Stimulated activated CD4-positive, alpha-beta T cell treated with anti-CD3 and anti-CD28 coated beads, Interleukin-12 subunit alpha, Interleukin-12 subunit beta, amount 100 ng/mL, for 24 hours (primary cell): ENCODE measurements at places on chromosomes 12 and 14.

GRCh38 chr12:54026640-54027441, 1.4 kb upstream of the HOXC6 start:
- no peak for DNase-seq

DNA sequence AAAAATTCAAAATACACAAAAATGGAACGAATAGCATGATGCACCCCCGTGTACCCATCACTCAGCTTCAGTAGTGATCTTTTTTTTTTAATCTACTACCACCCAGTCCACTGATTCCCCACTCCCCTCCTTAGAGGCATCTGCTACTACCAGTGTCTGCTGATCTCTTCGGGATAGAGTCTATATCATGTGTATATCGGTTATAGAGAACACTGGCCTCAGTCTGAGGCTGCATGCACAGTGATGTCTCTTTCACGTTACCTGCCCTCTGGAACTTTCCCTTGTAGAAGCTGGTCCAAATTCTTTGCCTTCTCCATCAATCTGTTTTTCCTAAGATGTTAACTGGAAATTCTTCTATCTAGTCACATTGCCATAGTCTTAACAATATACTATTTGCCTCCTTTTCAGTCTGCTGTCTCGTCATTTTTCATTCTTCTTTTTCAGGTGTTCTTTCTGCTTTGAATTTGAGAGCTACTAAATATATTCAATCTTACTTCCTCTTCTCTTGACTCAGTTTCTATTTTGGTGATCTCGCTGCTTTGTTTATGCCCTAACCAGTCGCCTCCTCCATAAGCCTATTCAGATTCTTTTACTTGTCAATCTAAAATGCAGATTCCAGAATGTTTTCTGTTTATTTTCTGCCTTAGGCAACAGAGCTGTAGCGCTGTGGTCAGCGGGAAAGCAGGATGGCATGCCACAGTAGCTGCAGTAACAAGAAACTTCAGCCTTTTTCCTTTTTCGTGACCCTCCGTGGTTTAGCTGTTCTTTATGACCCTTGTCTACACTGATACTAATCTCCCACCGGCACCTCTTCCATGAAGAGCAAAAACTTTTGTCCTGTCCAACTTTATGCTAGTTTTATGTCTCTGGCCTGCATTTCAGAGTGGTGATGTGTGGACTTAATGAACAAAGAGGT, 67.0 kb downstream of the FBXW8 start:
- DNase-seq = no peak

GRCh38 chr14:91286530-91286937, 42.0 kb upstream of the GPR68 start:
- peak; percentile 55 for DNase-seq

GRCh38 chr12:95623554-95624170, 72.4 kb upstream of the USP44 start:
- no peak for DNase-seq

DNA sequence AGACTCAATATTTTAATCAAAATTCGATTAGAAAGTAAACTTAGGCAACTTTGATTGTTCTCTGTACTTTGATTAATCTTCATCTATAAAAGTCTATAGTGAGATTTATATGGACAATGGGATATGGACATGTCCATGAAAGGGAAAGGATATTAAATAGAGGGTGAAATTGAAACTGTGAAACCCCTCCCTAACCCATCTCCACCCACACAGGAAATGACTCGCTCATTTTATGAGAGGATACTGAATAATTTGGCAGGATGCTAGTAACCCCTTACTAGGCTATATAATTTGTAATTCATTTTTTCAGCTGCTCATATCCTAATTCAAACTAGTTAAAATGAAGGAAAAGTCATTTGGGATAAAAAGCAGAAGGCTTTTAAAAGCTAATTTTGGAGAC, 328.0 kb upstream of the ATP2B1 start:
- no peak for DNase-seq

- no peak for DNase-seq
Measured at GRCh38 chr12:38258411-38258810, 58.2 kb upstream of the ALG10B start.

- DNase-seq = no peak
Measured at GRCh38 chr14:21612324-21612723, 22.4 kb downstream of the OR10G2 start.

DNA sequence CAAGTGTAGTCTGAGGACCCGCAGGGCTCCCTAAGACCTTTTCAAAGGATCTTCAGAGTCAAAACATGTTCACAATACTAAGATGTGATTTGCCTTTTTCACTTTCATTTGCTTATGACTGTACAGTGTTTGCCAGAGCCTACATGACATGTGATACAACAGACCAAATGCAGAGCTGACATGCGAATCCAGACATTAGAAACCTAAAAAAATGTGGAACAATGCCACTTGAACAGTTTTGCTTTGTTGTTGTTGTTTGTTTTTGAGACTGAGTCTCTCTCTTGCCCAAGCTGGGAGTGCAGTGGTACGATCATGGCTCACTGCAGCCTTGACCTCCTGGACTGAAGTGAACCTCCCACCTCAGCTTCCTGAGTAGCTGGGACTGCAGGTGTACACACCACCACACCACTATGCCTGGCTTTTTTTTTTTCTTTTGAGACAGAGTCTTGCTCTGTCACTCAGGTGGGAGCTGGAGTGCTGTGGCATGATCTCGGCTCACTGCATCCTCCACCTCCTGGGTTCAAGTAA, 5.3 kb upstream of the RAB35 start:
- DNase-seq = no peak

DNA sequence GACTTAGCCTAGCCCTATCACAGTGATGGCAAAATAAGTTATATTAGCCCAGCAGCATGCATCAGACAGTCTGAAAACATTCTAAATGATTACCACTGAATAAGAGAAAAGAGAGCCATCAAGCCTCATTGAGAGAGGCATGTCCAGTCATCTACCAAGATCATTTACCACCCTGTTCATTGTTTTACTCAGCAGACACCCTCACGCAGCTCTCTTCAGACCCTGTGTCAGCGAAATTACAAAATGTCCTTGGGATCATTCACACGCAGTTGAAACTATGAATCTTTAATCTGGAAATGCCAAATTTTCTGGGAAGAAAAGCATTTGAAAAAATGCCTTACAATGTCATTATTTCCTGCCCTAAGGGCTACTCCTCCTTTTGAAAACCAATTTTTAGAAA, 89.5 kb downstream of the PTPRO start:
- no peak for DNase-seq

DNA sequence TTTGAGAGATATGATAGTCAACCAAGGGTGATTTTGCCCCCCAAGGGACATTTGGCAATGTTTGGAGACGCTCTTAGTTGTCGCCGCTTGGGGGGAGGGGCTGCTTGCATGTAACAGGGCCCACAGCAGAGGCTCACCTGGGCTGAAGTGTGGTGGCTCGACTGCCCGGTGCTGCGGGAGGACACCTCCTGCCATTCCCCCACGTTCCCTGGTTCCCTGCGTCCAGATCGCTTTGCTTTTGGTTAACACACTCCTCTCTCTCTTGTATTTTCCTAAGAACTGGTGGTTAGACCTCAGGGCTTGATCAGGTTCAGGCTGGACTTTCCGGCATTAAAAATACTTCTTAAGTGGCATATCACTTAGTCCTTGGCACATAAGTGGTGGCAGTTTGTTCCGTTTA, 18.9 kb downstream of the PPP2R5C start:
- no peak for DNase-seq

DNA sequence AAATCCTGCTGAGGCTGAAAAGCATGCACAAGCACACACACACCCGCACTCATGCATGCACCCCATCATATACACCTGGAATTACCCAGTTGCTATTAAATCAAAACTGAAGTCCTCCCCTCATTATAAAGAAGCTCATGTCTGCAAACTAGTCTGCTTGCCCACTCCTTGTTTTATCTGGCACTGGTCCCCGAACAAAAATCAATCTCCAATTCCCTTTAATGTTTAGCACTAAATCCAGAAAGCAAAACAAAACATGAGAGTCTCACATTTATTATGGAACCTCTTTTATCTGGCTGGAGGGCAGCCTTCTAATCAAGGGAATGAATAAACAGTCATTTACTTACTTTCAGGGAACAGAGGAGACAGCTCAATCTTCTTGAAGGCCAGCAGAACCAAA, 1093.4 kb upstream of the FLRT2 start:
- DNase-seq = no peak

- DNase-seq = no peak
Measured at GRCh38 chr14:64860039-64860438, 19.7 kb downstream of the SPTB start.

DNA sequence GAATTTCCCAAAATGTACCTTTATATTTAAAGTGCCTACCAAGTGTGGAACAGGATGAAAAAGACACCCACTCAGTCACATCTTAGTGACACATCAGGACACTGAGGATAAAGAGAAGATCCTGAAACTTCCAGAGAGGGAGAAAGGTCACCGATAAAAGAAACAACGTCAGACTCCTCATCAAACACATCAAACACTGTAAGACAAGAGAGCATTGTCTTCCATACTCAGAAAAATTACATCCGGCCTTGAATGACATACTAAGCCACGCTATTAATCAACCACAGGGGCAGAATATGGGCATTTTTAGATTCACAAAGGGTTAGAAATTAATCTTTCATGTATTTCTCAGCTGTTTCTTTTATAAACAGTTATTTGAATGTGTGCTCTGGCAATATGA, 490.3 kb downstream of the APAF1 start:
- DNase-seq = no peak

- no peak for DNase-seq
Measured at GRCh38 chr12:78795934-78796445, 68.6 kb upstream of the SYT1 start.

GRCh38 chr14:93903342-93904184, 23.6 kb upstream of the FAM181A start:
- no peak for DNase-seq

GRCh38 chr12:25401547-25402345, 151.0 kb upstream of the KRAS start:
- no peak for DNase-seq

- DNase-seq = peak; percentile 22
Measured at GRCh38 chr12:62438098-62438692, 28.4 kb upstream of the MON2 start.

- no peak for DNase-seq
Measured at GRCh38 chr14:44379292-44379977, 127.6 kb downstream of the FSCB start.

- DNase-seq = no peak
Measured at GRCh38 chr12:86658303-86658702, 402.1 kb upstream of the MGAT4C start.

DNA sequence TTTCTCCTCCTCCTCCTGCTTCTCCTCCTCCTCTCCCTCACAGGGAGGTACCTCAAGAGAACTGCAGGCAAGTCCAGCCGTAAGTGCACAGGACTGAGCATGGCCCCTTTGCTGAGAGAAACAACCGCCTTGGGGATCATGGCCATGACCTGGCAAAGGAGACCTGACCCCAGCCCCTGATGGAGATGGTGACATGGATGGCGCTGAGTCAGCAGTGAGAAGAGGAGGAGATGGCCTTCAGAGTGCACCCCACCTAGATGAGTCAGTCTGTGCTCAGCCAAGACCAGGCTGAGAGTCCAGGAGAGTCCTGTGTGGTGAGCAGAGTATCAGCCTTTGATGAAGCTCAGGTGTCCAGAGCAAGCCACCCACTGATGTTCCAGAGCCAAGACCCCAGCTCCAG, 36.4 kb downstream of the MEG3 start:
- no peak for DNase-seq

- no peak for DNase-seq
Measured at GRCh38 chr12:78343657-78344056, 513.0 kb downstream of the NAV3 start.

DNA sequence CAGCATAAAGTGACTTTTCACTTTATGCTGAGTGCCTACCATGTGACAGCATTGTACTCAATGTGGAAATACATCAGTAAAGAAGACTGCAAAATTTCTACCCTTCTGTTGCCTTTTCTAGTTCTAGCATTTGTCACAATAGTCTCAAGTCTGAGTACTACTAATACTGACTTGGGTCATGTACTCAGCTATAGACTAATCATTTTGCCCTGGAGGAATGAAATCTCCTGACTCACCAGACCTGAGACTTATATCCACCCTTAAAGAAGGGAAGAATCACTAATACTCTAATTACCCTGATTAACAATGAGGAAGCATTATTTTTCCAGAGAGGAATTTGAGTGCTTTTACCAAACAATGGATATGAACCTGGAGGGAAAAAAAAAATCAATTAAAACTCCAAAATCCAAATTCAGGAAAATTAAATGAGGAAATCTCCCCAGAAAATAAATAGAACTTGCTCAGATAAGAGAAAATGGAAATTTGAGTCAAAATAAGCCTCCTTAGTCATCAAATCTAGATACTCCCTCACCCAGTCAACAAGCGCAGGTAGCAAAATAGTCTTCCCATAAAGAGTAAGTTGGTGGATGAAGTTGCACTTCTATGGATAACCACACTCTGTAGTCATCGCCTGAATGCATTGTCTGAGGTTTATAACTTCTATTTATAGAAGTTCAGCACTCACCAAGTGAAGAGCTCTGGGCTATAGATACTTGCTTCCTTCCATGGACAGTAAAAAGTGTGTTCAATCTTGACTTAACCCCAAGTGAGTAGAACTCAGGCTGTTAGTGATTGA, 386.6 kb downstream of the SYT1 start:
- DNase-seq = no peak

DNA sequence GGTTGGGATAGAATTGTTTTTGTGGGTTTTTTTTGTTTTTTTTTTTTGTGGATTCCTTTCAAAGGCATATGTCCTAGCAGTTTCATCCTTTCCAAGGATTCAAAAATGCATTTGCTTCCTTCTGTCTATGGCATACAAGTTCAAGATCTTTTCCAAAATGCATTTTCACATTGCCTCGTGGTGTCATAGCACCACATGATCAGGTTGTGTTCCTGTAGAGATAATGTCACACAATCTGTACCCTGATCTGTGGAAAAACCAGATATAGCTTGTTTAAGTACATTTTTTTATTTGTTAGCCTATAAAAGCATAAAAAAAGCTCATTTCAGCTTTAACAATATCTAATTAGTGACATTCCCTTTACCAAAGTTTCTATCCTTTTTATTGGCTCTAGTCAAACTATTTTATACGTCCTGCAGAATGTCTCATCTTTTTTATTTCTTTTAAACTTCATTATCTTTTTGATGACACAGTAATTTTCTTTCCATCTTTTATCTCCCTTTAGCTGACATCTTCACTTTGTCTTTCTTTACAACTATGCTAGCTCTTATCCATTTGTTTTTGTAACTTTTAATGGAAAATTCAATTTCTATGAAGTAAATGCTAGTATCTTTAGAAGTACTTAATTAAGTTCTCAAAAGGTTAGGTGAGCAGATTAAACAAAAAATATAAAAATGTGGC, 106.0 kb upstream of the NOVA1 start:
- no peak for DNase-seq

DNA sequence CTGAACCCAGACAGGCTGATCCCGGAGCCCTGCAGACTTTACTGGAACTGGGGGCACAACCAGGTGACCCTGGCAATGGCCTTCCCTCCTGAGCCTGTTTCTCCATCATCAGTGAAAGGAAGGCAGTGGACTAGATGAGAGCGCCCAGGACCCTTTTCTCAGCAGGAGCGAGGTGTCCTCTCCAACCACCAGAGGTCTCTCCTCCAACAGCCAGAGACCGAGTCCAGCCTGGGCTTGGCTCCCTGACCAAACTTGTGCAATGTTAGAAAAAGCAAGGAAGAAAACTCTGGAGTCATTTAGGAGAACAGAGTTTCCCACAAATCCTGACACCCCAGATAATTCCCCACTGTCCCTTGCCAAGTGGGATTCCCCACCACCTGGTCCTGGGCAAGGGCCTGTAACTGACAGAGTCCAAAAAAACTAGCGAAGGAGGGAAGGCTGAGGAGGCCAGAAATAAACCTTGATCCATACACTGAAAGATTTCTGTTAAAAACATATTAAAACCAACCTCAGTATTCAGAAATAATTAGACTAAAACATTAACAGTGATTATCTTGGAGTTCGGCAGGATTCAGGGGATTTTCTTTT, 9.0 kb downstream of the RPS6KL1 start:
- no peak for DNase-seq

- no peak for DNase-seq
Measured at GRCh38 chr14:105484069-105484996, 2.4 kb upstream of the CRIP1 start.
